ENCODE measurements at places on chromosomes 6 and 20.

DNA sequence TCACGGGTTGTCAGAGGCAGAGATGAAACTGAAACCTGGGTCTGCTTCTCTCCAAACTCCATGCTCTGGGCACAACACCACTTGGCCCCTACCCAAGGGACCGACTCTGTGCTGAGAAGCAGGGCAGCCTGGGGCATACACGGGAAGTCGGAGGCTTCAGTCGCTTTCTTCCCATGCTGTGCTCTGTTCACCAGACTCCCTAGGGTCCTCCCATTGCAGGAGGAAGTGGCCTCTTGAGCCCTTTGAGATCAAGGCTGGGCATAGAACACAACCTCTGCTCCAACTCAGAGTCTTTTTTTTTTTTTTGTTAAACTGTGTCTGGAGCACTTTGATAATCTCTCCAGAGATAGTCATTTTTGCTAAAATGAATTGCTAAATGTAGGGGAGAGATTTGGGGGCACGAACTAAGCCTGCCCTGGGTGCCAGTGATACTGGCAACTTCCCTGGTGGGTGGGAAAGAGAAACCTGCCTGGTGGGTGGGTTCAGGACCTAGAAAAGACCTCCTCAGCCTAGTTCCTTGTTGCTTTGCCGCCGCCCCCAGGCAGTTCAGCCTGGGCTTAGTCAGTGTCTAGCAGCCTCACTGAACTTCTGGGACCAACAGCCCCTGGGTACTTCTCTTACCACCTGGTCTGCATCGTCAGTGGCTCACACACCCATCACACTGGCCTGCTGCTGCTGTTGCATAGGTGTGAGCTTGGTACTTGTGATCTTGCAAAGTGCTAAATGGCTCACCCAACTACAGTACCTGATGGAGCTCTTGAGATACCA, 62.0 kb downstream of the PPP1R14C start:
- DNase-seq, result no peak

- no peak for DNase-seq
Observed at GRCh38 chr6:121522771-121523386, 87.4 kb downstream of the GJA1 start.

DNA sequence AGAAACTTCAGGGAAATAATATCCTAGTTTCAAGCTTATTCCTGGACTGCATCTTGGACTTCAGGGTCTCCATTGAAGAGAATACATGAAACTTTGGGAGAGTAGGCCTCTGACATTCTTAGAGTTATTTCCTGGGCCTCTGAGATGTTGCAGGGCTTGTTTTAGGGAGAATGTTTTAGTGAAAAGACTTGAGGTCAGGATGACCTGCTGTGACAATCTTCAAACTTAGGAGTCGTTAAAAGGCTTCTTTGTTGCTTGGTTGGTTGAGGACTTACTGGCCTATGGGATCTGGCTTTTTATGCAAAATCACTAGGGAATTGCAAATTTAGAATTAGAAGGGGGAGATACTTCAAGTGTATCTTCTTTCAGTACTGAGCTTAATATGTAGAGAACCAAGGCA, 613.2 kb upstream of the FLRT3 start:
- DNase-seq, result no peak

DNA sequence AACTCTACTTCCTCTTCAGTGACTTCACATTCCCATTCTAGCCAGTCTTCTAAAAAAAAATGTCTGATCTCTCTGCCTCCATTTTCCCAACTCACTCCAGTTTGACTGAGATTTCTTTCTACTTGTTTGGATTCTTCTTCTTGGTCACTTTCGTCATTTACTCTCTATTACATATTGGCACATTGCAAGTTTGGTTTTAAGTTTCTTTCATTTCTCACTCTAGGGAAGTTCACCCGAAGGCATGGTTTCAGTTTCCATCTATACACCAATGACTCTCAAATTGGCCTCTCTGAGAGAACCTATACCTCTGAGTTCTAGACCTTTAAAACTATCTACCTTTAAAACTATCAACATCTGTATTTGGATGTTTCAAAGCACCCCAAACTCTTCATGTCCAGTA, 51.3 kb downstream of the CD109 start:
- no peak for DNase-seq

GRCh38 chr6:22880686-22881433, 311.5 kb downstream of the HDGFL1 start:
- peak; percentile 49 for DNase-seq

GRCh38 chr20:51758978-51759544, 9.1 kb downstream of the ATP9A start:
- DNase-seq, result no peak

GRCh38 chr6:168368066-168368820, 48.7 kb upstream of the DACT2 start:
- DNase-seq, result no peak

DNA sequence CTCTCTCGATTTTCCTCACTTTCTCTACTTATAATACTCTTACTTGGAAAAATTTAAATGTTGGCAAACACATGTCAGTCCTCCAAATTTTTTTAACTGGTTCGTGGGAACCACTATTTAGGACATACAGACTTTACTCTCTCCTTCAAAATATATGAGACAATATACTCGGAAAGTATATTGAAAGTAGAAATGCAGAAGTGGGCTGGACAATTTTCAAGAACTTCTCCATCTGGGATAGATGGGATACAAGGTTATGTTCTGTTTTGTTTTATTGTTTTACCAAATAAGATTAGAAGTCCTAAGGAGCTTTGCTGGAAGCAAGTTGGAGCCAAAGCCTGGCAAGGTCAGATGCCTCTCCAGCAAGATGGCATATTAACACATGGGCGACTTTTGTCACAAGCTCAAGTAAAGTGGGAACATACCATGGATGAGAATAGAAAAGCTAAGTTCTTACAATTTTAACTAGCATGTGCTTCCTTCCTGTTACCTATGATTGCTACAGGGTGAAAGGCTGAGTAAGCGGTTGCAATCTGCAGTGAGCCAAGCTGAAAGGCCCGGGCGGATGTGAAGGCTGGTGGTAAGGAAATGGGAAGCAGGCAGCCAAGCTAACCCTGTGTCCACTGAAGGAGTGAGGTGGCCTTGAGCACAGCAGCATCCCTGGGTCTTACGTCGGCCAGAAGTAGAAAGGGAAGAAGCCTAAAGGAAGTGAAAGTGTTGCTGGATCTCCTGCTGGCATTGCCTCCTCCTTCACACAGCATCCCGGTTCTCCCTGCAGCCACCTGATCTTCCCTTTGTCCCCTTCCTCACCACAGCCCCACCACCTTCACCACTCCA, 7.1 kb downstream of the MAP3K5 start:
- no peak for DNase-seq

GRCh38 chr6:11606332-11606731, 68.8 kb downstream of the TMEM170B start:
- no peak for DNase-seq

GRCh38 chr6:36195471-36196112, 952 bp upstream of the BRPF3 start:
- no peak for DNase-seq

DNA sequence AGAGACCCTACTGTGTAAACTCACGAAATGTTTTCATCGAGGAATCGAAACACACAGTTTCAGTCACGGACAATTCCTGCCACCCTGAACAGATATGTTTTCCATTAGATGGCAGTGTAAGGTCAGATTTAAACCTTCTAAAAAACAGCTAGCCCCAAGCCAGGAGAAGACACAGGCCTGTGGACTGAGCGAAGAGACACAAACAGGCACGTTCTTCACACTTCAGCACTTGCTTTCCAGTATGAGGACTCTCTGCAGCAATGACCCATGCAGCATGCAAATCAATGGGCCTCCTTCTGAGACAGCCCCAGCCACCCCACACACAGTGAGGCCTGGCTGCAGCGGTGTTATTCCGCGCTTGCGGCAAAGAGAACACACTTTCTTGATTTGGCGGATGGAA, 31.9 kb downstream of the HUS1B start:
- DNase-seq, result no peak

DNA sequence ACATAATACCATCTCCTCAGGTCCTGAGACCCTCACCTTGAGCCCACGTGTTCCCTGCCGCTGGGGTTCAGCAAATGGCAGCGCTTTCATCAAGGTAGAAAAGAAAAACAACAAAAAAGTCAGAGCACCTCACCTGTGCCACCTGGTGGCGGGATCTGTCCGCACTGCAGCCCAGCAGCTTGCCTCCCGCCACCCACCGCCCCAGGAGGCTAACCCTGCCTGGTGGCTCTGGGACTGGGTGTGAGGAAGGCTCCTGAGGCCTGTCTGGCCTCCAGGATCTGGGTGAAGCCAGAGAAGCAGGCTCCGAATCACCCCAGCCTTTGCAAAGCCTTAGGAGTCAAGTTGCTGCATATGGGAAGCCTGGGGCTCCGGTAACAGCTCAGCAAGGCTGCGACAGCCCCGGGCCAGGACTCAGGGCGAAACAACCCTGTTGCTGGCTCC, 270.8 kb downstream of the BMP7 start:
- peak; percentile 74 for DNase-seq

DNA sequence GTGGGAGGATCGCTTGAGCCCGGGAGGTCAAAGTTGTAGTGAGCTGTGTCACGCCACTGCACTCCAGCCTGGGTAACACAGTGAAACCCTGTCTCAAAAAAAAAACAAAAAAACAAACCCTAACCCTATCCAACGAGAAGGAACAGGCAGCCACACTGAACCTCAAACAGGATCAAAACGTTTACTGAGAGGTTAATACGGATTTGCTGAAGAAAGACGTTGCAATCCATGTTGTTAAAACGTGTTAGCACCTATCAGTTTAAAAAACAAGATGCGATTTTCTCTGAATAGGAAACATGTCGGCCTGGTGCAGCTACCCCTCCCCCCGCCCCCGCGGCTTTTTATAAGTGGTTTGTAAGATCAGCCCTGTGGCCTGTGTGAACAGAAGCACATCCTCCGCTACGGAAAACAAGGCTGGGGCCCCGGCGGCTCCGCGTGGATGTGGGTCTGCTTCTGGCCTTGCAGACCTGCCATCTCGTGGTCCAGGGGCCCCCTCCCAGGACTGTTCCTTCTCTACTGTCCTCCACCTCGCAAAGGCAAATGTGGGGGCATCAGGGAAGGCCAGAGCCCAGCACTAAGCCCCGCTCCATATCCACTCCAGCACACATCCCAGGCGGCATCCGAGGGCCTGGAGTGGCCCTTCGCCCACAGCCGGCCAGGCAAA, 11.4 kb downstream of the SLC2A4RG start:
- no peak for DNase-seq

GRCh38 chr6:138422861-138423260, 18.8 kb downstream of the HEBP2 start:
- DNase-seq, result no peak

- no peak for DNase-seq
Observed at GRCh38 chr6:4885341-4885933, 109.2 kb downstream of the CDYL start.

- DNase-seq, result peak; percentile 84
Observed at GRCh38 chr20:11676630-11677287, 240.9 kb upstream of the BTBD3 start.

- DNase-seq, result no peak
Observed at GRCh38 chr6:125832391-125833117, 41.8 kb downstream of the NCOA7 start.

GRCh38 chr6:30937265-30937664, 3.5 kb upstream of the MUCL3 start:
- no peak for DNase-seq

- DNase-seq, result no peak
Observed at GRCh38 chr6:16602035-16602434, 159.2 kb downstream of the ATXN1 start.

DNA sequence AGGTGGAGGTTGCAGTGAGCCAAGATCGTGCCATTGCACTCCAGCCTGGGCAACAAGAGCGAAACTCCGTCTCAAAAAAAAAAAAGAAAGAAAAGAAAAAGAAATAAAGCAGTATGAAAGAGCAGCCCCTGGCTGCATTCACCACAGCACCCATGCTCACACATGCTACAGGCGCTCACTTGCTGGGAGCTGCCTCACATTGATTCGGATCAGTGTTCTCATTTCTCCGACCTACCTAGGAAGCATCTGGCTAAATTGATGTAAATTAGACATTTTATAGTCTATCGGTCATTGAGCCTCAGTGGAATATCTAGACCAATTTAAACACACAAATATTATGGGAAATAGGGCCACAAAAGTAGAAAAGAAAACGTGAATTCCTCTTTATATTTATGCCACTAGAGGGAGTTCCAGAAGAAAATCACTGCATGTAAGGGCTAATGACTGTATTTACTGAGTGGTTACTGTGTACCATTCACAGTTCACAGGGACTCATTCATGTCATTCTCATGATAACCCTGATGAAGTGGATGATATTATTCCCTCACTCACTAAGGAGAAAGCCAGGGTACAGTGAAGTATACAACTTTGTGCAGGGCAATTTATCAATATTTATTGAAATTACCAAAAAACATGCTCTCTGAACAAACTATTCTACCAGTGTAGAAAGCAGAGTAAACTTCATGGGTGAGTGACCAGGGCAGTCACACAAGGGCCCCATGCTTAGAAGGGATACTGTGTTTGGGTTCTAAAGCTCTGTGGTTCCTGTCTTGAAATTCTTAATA, 5.3 kb upstream of the MOG start:
- DNase-seq, result no peak

Data from Caco-2 (cell line).